ENCODE measurements at places on chromosomes 6 and 20.

GRCh38 chr20:36102809-36103596 lies 51.5 kb upstream of the EPB41L1 start:
- no peak for DNase-seq
- H3K4me1 ChIP-seq: no peaks in the 10 kb centered on the region
- H3K27ac ChIP-seq: no peak overlapping the region
- H3K4me3 ChIP-seq: no peak overlapping the region

DNA sequence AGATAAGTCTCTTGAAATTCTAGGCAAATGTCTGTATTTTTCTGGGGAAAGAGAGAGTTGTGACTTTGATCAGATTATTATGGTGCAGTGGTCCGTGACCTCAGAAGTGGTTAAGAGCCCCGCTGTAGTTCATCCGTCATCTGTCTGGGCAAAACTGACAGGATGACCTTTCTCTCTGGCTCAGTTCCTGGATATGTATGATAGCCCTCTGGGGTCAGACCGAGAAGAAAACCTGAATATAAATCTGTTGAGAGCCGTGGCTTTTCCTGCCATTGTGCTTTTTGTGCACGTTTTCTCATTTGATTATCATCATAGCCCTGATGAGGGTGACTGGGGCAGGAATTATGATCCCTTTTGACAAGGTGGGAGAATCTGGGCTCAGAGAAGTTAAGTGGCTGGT lies 26.5 kb downstream of the GHRH start:
- H3K36me3 ChIP-seq: peaks cover 59% of the 10 kb centered on the region
- H3K27ac ChIP-seq: no peak overlapping the region
- no peaks in the 10 kb centered on the region for H3K27me3 ChIP-seq
- DNase-seq: no peak
- H3K4me1 ChIP-seq: no peaks in the 10 kb centered on the region

GRCh38 chr20:34916774-34917354 lies 38.7 kb downstream of the GSS start:
- H3K4me3 ChIP-seq: no peak overlapping the region
- DNase-seq: no peak
- peaks cover 57% of the 10 kb centered on the region for H3K4me1 ChIP-seq
- H3K36me3 ChIP-seq: peaks cover 60% of the 10 kb centered on the region
- H3K27me3 ChIP-seq: no peaks in the 10 kb centered on the region
- H3K27ac ChIP-seq: no peak overlapping the region

DNA sequence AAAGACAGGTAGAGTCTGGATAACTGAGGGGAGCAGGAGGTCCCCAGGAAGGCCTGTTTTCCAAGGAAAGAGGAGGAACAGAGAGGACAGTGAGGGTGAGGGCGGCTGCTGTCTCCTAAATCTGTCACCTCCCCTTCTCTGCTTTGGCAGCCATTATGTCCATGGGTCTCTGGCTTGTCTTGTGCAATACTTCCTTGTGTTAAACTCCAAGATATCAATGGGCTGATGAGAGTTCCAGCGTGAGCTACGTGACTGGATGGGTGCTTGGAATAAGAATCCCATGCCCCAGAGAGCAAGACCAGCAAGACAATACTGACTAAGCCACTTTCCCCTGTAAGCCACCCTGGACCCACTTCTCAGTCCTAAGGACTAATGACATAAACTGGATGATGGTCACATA lies 26.3 kb upstream of the DNAAF9 start:
- DNase-seq: no peak
- H3K27me3 ChIP-seq: peaks cover 16% of the 10 kb centered on the region
- no peaks in the 10 kb centered on the region for H3K36me3 ChIP-seq
- H3K4me3 ChIP-seq: no peak overlapping the region
